ENCODE measurements at places on chromosomes 6 and 20.

- no peak for DNase-seq
These were observed 619.5 kb downstream of the PRKN start for GRCh38 chr6:162108041-162108440.

DNA sequence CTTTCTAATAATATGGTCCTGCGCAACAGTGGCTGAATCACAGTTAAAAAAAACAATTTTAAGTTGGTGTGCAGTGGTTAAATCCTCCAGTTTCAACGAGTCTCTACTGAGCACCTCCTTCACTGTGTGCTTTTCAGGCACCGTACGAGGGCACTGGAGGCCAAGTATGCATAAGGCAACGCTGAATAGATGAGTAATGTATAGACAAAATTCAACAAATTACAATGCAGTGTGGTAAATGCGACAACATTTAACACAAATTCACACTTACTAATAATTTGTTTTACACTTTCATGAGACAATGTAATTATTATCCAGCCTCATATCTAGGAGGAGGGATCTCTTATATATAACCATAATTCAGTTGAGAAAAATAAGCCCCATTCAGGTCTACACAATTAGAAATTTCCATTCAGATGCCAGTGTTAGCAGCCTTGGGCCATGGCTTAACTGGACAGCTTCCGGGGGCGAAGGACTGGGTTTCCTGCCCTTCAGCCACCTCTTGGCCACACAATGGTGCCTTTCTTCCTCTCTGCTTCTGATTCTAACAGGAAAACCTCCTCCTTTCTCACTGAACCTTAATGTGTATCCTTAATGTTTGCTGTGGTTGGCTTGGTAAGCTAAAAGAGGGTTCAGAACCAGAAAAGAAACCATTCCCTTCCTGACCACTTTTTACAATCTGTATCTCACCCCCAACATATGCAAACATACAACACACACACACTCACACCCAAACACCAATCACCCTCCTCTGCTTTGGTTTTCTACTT, 51.9 kb downstream of the B4GALT5 start:
- no peak for DNase-seq

GRCh38 chr6:35327349-35328027, 14.9 kb upstream of the PPARD start:
- no peak for DNase-seq

- no peak for DNase-seq
These were observed 35.9 kb downstream of the LAMP5 start for GRCh38 chr20:9550283-9550682.

DNA sequence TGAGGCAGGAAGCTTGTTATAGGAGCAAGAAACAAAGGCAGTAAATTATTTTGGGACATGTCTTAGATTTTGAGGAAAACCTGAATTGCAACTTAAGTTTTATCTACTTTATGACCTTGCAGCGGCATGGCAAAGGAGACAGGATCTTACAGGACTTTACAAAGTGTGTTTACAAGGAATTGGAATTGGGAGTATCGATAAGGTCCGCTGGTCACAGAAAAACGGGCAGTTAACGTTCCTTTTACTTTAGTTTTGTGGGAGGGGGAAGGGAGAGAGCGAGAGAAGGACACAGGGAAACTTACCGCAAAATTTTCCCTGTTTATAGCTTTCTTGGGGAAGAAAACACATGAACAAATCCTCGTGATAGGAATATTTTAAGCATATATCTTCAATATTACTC, 1607.2 kb downstream of the GRIK2 start:
- no peak for DNase-seq

DNA sequence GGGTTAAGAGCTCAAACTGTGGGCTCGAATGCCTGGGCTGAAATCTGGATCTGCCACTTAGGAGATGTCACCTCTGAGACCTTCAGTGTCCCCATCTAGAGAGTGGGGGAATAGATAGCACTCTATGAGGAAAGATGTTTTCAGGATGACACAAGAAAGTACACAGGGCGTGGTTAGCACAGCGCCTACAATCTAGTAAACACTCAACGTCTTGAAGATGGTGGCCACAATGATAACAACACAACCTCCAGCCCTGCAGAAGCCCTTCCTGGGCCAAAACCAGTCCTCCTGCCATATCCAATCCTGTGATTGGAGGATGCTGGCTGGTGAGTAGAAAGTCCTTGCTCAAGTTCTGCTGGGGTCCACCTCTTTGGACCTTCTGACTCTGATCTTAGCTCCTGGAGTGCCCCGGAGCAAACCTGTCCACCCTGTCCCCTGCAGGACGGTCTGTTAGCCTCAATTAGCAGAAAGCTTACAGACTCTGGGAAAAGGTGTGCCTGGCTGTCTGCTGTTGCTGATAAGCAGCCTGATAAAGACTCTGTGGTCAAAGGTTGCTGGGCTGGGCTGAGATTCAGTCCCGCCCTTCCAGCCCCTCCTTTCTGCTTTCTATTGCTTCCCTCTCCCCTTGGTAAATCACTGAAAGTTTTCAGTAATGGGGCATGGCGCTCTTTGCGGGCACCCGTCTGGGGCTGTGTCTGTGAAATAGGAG, 8.2 kb downstream of the EDN3 start:
- DNase-seq, result no peak

DNA sequence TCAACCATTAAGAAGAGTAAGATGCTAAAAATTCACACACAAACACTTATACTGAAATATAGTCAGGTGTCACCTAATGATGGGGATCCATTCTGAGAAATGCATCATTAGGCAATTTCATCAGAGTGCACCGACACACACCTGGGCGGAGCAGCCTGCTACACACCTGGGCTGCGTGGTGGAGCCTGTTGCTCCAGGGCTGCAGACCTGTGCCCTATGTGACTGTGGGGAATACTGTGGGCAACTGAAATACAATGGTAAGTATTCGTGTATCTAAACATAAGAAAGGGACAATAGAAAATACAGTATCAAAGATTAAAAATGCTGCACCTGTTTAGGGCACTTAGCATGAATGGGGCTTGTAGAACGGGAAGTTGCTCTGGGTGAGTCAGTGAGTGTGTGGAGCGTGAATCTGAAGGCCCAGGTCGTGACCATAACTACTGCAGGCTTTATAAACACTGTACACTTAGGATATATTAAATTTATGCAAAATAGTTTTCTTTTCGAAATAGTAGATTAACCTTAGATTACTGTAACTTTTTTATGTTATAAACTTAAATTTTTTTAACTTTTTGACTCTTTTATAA, 124.4 kb upstream of the AFDN start:
- DNase-seq, result no peak

DNA sequence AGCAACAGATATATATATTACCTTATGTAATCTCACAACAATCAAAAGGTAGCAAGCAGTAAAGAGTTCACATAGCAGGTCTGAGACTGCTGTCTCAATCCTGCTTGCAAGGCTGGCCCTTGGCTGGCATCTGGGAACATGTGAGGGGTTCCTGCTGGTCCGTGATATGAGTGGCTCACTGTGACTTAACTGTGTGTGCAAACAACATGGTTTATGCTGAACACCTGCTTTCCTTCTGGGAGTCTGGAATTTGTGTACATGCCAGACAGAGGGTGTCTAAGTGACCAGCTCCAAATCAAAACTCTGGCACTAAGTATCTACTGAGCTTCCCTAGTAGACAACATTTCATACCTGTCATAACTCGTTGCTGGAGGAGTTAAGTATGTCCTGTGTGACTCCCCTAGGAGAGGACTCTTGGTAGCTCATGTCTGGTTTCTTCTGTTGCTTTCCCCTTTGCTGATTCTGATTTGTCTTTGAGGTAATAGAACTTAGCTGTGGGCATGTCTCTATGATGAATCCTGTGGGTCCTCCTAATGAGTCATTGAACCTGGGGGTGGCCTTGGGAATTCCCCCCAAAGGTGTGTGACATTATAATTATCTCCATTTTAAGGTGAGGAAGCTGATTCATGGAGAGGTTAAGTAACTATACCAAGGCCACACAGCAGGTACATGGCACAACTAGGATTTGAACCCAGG, 131.6 kb upstream of the NEDD9 start:
- no peak for DNase-seq

DNA sequence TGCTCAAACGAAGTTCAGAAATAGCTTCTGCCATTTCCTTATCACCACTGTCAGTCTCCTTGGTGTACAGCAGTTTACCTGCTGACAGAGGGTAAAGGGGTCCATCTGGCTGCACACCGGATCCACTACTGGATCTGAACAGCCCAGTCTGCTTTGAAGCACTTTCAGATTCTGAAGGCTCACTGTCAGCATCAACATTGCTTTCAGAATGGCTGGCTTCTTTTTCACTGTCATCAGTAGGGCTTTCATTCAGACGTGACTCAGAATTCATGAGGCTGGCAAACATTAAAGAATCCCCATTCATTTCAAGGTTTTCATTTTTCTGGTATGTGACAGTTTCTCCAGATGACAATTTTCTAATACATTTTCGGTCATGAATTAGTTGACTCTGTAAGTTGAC, 21.0 kb upstream of the PNISR start:
- DNase-seq, result no peak

DNA sequence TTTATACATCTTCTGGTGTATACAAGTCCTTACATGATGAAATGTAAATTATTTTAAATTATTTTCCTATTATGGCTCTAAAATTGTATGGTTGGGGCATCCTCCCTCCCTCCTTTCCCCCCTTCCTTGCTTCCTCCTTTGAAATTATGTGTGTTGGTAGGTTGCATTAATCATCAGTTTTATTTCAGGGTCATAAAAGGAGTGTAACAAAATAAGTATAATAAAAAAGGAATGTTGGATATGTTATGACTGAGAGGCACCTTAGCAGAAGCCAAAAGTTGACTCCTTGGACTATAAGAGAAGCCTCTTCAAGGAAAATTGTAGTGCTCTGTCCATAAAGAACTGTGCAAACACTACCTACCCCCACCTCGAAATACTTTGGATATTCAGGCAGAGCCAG, 46.6 kb upstream of the PTPRK start:
- no peak for DNase-seq

DNA sequence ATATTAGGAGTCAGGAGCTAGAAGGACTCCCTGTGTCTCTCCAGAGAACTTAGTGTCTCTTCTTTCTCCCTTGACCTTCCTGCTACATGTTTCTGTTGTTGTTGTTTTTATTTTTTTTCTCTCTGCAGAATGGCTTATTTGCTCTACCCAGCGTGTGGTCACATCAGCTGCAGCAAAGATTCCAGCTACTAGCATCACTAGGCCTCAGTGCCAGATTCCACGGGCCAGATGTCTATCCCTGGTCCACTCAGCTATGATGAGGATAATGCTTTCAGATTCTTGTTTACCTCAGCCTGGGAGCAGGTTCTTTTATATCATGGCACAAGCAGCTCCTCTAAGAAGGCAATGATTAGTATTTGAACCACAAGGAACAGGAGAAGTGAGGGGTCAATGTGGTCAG, 110.0 kb downstream of the PLCB1 start:
- no peak for DNase-seq

DNA sequence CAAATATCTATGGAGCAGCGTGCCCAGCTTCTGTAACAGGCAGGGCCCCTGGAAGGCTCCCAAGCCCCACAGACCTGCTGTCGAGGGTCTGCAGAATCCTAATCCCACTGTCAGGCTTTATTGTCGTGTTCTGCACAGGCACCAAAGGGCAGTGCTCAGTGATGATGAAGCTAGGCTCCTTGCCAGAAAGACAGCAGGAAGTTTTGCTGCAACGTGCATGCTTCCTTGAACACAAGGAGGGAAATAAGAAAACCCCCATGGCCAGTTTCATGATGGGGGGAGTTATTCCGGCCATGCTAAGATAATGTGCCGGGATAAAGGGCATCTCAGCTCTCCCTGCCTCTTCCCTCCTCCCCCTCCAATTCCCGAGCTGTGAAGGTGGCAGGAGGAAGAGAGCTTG, 109.4 kb upstream of the KCNG1 start:
- DNase-seq, result no peak

DNA sequence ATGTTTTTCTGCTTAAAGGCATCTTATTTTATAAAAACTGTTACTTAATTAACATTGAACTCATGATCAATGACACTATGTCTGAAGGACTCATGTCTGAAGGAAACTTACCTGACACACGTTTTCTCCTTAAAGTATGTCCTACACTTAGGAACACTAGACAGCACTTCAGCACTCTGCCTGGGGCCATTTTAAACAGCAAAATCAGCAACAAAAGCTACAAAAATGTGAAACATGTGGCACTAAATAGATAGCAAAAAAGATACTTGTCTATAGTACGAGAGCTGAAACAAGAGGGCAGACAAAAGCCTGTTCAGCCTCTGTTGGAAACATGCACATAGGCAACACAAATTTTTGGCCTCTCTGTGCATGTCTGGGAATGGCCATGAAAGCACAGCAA, 93.5 kb upstream of the TMEM30A start:
- DNase-seq, result no peak

DNA sequence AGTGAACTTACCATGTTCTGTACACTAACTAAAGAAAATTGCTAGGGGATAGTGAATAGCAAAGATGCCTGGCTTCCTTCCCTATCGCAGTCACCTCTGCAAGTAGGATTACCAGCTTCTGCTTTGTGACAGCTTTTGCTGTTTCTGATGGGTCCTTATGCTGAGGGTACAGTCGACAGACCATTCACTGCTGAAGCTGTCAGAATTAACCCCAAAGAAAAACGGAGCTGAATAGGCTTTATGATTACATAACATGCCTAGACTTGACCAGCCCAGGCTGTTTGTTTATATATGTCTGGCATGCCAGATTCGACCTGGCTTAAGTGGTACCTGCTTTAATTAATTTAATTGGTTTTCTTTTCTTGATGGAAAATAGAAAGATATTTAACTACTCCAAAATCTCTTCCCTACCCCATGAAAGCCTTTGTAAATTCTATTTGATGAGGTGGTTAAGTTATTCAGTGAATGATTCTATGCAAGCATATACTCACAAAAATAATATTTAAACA, 21.7 kb upstream of the PRELID3B start:
- DNase-seq, result no peak

DNA sequence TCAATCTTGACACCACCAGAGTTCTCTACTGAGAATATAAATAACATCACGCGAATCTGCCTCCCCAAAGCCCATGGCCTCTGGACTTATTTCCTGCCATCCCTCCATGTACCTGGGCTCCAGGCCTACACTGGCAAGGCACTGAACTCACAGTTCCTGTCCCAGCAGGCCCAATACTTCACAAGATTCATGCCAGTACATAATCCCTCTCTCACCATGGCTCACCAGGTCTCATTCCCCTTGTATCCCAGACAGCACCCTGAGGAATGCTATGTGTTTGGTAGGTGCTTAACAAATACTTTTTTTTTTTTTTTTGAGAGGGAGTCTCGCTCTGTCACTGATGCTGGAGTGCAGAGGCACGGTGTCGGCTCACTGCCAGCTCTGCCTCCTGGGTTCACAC, 1.9 kb downstream of the KIF16B start:
- DNase-seq, result no peak

- DNase-seq, result peak; percentile 48
These were observed 569.6 kb upstream of the GJE1 start for GRCh38 chr6:141562851-141563763.

- no peak for DNase-seq
These were observed at the start of gene DAAM2 for GRCh38 chr6:39791850-39792539. DAAM2 (plus strand) TSS chr6:39792376; CDS start chr6:39856303, 63,927 bp downstream.
